ENCODE measurements at places on chromosomes 11 and 22.

- DNase-seq = peak; percentile 70
These were observed 2.5 kb downstream of the PKP3 start for GRCh38 chr11:396511-396947.

- DNase-seq = no peak
These were observed 63.9 kb upstream of the USP47 start for GRCh38 chr11:11777897-11778296.

DNA sequence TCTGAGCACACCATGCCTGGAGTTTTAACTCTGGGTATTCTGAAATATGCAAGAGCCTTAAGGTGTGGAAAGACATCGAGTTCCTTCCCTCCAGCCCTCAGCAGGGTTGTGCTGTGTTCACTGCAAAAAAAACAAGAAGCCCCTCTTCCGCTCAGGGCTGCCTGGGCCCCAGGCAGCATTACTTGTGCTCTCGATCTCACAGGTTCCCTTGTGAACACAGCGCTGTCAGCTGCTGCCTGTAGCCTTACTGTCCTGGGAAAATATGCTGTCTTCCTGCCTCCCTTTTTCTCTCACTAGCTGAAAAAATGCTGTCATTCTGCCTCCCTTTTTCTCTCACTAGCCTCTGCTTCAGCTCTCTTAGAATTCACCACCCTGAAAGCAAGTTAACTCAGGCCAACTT is 15.7 kb upstream of the TENM4 start:
- no peak for DNase-seq

DNA sequence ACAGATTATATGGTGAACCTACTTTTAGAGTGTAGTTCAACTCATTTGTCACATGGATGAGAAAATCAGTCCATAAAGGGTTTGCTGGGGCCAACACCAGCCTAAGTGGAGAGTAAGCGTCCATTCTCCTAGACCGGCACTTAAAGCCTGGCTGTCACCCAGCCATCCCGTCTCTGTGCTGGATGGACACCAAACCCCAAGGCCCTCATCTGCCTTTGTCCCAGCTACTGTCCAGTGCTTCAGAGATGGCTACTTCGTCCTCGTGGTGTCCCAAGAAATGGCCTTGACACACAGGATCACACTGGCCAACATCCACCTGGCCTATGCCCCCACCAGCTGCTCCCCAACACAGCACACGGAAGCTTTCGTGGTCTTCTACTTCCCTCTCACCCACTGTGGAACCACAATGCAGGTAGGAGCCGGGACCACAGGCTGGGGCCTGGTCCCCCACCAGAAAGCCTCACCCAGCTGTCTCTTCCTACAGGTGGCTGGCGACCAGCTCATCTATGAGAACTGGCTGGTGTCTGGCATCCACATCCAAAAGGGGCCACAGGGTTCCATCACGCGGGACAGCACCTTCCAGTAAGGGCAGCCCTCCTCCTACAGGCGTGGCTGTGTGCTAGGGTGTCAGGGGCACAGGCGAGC is 3.5 kb downstream of the ZP1 start:
- DNase-seq = no peak

DNA sequence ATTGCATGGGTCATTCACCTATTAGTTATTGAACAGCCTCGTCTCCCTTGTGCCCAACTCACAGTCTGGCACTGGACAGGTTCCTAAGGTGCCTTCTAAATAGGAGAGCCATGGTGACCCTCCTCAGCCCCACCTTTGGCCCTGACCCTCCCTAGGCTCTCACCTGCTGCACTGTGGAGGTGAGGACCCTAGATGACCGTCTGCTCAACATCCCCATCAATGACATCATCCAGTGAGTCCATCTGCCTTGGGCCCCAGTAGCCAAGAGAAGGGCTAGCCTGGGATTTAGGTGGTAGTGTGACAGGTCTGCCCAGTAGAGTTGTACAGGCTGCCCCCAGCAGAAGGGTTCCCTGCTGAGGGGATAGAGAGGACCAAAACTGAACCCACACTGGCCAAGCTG is 13.6 kb downstream of the UCP2 start:
- DNase-seq = no peak

DNA sequence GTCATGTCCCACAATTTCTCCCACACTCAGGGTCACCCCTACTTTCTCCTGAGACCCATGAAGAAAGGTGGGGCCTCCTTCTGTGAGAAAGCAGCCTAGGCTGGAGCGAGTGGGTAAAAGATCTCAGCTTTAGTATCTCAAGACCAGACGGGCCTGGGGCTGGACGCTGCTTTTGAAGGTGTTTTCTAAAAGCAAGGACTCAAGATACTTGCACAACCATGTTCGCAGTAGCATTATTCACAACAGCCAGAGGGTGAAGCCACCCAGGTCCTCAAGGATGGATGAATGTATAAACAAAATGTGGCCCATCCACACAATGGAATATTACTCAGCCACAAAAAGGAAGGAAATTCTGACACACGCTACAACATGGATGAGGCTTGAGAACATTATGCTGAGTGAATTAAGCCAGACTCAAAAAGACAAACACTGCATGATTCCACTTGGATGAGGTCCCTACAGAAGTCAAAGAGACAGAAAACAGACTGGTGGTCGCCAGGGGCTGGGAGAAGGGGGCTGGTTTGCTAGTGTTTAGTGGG is 10.6 kb downstream of the SHANK2 start:
- DNase-seq = no peak

- no peak for DNase-seq
These were observed 14.2 kb downstream of the AP5B1 start for GRCh38 chr11:65766535-65766934.

DNA sequence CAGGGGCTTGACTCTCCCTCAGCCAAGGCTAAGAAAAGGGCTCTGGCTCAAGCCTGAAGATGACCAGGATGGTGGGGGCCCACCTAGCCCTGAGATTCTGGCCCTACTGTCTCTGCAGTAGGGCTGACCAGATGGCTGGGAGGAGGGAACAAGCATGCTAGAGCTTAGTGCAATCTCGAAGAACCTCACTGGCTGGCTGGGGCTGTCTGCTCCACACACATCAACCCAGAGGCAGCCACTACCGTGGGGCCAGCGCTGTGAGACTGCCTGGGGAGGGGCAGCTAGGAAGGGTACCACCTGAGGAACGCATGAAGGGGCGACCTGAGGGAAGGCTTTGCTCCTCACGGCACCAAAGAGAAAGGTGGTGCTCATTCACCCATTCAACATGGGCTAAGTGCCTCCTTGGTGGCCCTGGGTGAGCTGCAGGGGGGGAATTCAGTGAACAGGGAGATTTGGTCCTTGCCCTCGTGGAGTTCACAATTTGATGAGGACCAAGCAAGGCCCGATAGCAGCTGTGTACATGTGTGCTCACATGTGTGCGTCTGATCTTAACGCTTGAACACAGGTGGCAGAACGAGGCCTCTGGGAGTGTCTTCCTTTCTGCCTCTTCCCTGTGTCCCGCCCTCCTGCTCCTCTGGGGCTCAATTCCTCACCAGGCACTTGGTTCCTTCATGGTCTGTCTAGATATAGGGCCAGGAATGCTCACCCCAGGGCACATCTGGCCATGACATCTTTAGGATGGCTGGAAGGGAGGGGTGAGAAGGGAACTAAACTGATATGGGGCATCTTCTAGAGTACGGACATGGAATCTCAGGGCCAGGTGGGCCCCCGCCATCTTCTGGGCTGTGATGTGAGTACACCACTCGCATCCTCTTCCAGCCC is 102.3 kb upstream of the PITPNB start:
- no peak for DNase-seq
